ENCODE measurements at places on chromosomes 7 and 10.

DNA sequence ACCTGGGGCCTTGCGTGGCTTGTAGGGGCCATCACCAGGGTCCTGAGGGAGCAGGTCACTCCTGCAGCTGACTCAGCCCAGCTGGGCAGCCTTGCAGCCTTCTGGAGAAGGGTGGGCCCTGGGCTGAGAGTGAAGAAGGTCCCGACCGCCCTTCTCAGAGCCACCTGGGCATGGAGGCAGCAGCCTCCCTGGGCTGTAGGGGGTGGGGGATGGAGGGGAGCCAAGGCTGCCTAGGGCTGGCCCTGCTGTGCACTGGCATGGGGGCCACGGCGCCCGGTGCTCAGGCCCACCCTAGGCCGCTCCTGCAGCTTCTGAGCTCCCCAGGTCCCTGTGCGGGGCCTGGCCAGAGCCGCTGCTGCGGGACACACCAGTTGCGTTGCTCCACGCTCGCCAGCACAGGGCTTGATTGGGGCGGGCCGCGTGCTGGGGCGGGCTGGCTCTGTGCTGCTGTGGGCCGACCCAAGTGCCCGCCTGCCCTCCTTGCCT, 63.6 kb upstream of the NKX6-2 start:
- DNase-seq, result no peak

GRCh38 chr10:17644485-17644943, 563 bp downstream of the STAM start:
- no peak for DNase-seq

DNA sequence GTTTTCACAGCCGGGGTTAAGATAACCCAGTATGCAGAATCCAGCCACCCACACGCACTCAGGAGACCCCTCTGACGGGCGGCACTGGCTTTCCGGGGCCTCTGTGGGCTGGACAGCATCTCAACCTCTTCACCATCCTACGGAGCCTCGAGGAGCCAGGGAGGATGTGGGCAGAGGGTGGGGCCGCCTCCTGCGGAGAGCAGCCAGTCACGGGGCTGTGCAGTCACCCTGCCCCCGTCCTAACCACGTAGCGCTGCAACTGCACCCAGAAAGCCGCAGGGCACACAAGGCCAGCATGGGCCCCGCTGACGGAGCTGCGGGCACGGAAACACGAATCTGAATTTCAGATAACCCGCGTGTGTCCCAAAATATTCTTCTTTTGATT, 270.3 kb downstream of the ELFN1 start:
- no peak for DNase-seq

DNA sequence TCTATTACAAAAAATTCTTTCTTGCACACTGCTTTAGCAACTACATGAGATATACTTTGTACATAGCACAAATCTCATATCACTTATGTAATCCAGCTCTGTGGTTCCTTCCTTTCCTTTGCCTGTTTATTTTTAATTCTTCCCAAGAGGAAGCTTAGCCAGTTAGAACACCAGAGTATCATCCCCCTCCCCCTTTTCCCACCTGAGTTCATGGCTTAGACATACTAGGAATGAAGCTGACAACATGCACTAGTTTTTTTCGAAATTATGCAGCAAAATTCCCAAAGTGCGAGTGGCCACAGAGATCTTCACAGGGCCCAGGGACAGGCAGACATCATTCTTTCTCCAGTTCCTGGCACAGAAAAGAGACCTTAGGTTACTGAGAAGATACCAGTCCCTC, 17.8 kb downstream of the CAV1 start:
- DNase-seq, result no peak

- no peak for DNase-seq
Observed at GRCh38 chr7:42790196-42790595, 121.7 kb downstream of the C7orf25 start.

GRCh38 chr7:103297837-103298179, 573 bp downstream of the PMPCB start:
- no peak for DNase-seq

GRCh38 chr10:57202356-57202755, 841.3 kb upstream of the ZWINT start:
- DNase-seq, result no peak
